Panc1 (cell line): ENCODE measurements at places on chromosomes 5 and 9.

DNA sequence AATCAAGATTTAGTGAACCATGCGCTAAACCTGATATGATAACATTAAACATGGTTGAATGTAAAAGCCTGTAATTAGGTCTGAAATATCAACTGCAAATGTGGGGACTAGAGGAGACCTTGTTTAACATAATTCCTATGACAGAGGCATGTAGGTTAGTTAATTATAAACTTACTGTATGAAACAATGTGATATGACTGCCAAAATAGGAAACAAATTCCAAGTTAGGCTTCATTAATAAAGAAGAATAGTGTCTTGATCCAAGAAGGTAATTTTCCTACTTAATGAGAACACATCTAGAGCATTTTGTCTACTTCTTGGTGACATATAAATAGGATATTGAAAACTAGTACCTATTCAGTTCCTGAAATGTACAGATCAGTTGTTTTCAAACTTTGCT lies 136.2 kb upstream of the TARS1 start:
- no peak for DNase-seq

- no peak for DNase-seq
These were observed 111.2 kb downstream of the ZNF354C start for GRCh38 chr5:179171251-179171815.

GRCh38 chr5:82351754-82352145 lies 73.6 kb upstream of the RPS23 start:
- peak; percentile 52 for DNase-seq

- DNase-seq: no peak
These were observed 189.5 kb downstream of the ADAMTS6 start for GRCh38 chr5:65292196-65292595.

DNA sequence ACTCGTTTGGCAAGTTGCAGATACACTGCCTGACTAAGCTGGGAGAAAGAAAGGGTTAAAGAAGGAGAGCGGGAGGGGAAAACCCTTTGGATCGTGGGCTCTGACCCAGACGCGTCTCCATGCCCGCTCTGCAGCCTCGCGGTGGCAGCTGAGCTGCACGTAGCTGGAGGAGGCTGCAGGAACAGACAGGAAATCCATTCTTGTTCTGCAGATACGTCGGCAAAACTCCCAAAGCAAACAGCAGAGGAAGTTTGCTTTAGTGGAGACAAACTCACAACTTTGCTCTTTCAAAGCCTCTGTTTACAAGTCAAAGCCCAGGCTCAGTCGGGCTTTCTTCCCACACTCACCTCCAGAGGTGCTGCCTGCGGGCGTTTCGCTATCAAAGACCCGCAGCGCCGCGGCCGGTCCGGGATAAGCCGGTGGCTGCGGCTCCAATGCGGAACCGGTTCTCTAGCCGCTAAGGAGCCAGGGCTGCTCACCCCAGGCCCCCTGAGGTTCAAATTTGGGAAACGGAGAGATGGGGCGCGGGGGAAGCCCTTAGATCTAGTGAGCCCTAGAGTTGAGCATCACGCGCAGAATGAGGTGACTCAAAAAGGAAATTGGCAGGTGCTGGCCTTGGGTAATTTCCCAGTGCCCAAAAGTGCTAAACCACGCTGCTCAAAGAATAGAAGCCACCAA lies 60.7 kb downstream of the MAT2B start:
- DNase-seq: no peak

GRCh38 chr5:28516722-28517121 lies 1478.3 kb upstream of the CDH9 start:
- DNase-seq: no peak

GRCh38 chr9:6619909-6620308 lies 25.6 kb downstream of the GLDC start:
- no peak for DNase-seq

DNA sequence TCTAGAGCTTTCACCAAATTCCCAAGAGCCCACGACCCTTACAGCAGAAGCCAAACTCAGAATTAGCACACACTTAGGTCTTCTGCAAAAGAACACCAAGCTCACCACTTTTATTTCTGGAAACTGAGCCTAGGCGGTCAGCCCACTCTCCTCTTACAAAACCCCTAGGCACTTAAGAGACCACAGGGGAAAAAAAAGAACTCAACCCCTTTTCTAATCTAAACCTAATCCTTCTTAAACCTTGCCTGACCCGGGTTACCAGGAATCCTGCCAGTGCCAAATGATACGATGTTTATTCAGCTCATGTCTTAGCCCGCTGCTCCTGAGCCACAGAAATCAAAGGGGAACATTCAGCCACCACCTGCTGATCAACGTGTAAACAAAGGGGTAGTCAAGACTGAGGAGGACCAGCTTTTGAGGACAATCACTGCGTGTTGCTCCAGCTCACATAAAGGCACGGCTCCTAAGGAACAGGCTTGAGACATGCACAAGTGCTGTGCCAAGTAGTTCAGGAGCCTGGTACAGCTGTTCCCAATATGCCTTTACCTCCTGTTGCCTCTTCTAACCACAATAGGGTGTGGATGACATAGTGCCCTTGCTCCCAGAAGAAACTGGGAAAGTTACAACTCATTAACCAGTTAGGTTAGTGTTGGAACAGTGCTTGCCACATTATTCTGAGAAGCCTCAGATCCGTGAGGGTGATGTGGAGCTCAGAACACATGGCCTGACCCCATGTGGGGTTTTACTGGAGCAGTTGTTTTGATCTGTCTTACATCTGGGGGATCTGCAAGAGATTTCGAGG lies 49.3 kb downstream of the ZFAND5 start:
- no peak for DNase-seq

DNA sequence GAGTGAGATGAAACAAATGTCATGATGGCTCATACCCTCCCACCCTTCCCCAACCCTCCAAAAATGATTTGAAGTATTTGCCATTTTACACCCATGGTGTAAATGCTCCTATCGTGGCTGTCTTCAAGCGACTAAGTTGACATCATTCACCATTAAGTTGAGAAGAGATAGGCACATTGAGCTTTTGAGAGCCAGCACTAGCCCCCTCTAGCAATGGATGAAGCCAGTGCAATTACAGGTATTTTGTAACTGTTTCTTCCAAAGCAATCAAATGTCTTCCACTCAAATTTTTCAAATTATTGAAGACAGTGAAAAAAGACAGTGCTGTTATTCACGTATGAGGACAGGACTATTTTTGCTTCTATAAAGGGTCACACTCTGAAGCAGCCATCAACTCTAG lies 371.5 kb upstream of the KLF4 start:
- no peak for DNase-seq

DNA sequence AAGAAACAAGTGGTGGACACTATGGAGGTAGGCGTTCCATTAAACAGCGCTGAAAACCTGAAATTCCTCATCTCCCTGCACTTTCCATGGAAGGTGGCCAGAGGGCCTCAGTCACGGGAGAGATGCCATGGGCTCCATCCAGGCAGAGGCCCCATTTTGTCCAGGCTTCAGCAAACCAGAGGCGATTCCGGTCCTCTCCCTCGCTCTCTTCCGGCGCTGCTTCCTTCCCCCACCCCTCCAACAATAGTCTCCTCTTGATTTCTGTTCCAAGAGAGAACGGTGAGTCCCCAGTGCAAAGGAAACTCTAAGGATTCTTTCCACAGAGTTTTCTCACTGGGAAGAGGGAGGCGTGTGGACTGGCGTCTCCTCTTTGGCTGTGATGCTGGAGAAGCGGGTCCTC lies 7.5 kb downstream of the ZNF366 start:
- DNase-seq: no peak

DNA sequence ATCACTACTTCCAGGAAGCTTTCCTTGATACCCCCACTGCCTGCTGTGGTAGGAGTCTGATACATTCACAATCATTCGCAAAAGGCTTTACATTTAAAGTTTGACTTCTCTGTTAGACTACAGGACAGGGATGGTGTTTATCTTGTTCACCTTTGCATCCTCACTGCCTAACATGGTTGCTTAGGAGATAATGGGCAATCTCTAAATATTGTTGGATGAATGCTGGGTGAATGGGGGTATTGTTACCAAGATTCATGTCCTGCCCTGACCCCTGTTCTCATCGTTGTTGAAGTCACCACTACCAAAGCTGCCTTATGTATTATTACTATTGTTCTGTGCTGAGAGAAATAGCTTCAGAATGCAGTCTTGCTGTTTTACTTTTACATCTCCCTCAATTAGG lies 7.7 kb upstream of the TMEFF1 start:
- no peak for DNase-seq

DNA sequence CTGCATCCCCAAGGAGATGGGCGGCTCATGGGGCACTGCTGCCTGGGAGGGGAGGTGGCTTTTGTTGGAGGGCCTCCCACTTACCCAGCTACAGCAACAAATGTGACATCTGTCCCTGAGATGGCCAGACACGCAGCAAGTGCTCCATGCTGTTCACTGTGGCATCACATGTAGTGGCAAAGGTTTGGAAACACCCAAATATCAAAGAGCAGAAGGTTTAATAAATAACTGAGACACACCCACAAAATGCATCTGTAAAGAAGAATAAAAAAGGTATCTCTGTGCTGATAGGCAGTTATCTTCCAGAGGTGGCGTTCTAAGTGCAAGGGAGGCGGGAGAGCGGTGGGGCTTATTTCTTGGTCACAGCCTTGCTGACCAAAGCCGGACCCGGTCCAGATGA lies 23.3 kb upstream of the CLPTM1L start:
- DNase-seq: no peak

- no peak for DNase-seq
These were observed 7.5 kb upstream of the POU5F2 start for GRCh38 chr5:93748875-93749397.

GRCh38 chr9:126439402-126439765 lies 112.8 kb downstream of the MVB12B start:
- DNase-seq: no peak

GRCh38 chr5:141869040-141869439 lies 9.2 kb downstream of the PCDH1 start:
- DNase-seq: no peak

- no peak for DNase-seq
These were observed 400.0 kb downstream of the DEPDC1B start for GRCh38 chr5:60299944-60300343.

- no peak for DNase-seq
These were observed 1.3 kb downstream of the BRD3OS start for GRCh38 chr9:134026581-134026980.
